ENCODE measurements at places on chromosomes 3 and 15.

DNA sequence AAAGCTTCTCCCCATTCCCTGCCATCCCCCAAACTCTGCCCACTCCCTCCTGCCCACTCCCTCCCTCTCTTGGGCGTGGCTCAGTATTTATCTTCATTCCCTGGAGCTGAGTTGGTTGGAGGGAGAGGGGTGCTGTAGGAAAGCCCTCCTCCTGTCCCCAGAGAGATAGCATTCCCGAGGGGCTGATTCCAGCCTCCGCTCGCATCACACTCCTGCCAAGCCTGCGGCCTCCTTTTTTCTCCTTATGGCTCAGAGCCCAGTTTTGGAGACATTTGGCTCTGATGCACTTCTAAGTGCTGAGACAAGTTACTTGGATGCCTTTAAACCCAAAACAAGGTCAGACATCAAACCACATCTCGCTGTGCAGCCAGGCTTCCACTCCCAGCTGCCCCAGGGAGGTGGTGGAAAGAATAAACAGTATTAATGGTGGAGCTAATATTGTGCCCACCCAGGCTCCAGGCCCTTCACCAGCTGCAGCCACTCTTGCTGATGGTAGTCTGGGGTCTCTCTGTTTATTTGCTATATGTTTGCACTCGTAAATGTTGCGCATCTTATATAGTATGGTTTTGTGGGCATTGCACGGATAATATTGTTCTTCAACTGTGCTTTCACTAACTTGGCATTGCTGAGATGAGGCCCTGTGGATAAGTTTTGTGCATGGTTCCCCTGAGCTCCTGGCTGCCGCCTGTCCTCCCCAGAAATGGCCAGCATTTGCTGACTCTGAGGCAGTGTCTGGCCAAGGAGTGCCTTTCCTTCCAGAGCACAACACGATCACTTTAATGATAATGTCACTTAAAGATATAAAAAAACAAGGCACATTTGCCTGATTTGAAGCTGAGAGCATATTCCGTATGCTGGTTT lies 157.2 kb downstream of the LRRC28 start:
- no peak overlapping the region for H3K27ac ChIP-seq
- H3K27me3 ChIP-seq, result no peaks in the 10 kb centered on the region
- DNase-seq, result no peak
- no peaks in the 10 kb centered on the region for H3K36me3 ChIP-seq
- no peaks in the 10 kb centered on the region for H3K4me1 ChIP-seq
- H3K4me3 ChIP-seq, result no peak overlapping the region

GRCh38 chr15:31461911-31462480 lies 135.4 kb downstream of the KLF13 start:
- no peak for DNase-seq
- no peak overlapping the region for H3K4me3 ChIP-seq
- H3K4me1 ChIP-seq, result peaks cover 15% of the 10 kb centered on the region
- H3K27ac ChIP-seq, result no peak overlapping the region

DNA sequence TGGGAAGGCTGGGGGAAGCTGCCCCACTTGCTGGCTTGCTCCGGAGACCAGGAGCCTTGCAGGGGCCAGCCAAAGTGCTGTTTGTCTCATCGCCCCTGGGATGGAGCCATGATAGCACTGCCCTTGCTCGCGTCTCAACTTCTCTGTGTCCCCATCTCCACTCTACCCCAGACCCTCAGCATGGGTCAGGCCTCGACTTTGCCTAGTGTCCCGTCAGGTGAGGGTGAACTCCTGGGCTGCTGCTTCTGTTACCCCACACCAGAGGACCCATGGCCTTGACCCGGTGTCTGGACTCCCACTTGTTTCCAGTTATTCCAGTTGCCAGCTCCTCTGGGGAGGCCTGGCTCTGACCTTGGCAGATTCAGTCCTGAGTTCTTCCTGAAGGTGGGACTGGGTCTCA lies 36.5 kb upstream of the DUSP7 start:
- no peaks in the 10 kb centered on the region for H3K4me1 ChIP-seq
- no peak overlapping the region for H3K4me3 ChIP-seq
- H3K27ac ChIP-seq, result no peak overlapping the region
- H3K27me3 ChIP-seq, result no peaks in the 10 kb centered on the region
- H3K36me3 ChIP-seq, result no peaks in the 10 kb centered on the region

- no peak for DNase-seq
- no peak overlapping the region for H3K27ac ChIP-seq
- H3K4me3 ChIP-seq, result no peak overlapping the region
- no peaks in the 10 kb centered on the region for H3K36me3 ChIP-seq
Measured at GRCh38 chr3:37768107-37768809, 93.4 kb upstream of the CTDSPL start.

GRCh38 chr3:126556637-126557414 lies 1.9 kb downstream of the C3orf22 start:
- no peak for DNase-seq
- no peak overlapping the region for H3K27ac ChIP-seq
- no peaks in the 10 kb centered on the region for H3K4me1 ChIP-seq

DNA sequence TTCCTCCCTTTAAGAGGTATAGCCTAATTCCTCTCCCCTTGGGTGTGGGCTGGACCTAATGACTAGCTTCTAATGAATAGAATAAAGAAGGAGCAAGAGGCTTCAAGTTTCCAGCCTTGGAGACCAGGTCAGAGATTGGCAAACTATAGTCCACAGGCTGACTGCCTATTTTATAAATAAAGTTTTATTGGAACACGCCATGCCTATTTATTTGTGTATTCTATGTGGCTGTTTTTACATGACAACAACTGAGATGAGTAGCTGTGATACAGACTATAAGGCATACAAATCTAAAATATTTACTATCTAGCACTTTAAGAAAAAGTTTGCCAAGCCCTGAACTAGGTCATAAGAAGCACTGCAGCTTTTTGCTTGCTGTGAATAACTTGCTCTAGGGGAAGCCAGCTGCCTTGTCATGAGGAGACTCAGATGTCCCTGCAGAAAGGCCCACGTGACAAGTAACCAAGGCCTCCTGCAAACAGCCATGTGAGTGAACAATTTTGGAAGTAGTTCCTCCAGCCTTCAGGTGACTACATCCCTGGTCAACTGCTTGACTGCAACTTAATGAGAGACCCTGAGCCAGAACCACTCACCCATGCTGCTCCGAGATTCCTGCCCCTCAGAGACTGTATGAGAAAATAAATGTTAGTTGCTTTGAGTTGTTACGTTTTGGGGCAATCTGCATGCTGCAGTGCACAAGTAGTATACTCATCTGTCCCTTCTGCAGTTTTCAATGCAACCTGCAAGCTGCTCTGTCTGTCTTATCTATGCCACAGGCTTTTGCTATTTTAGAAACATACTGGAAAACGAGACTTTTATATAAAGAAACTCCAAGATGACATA lies 21.1 kb upstream of the MAP3K13 start:
- no peak overlapping the region for H3K27ac ChIP-seq
- peaks cover 19% of the 10 kb centered on the region for H3K4me1 ChIP-seq
- H3K36me3 ChIP-seq, result no peaks in the 10 kb centered on the region
- H3K4me3 ChIP-seq, result no peak overlapping the region

GRCh38 chr3:71488391-71488809 lies 95.1 kb downstream of the FOXP1 start:
- no peaks in the 10 kb centered on the region for H3K36me3 ChIP-seq
- no peak for DNase-seq
- no peaks in the 10 kb centered on the region for H3K27me3 ChIP-seq
- no peak overlapping the region for H3K27ac ChIP-seq
- H3K4me1 ChIP-seq, result no peaks in the 10 kb centered on the region
- no peak overlapping the region for H3K4me3 ChIP-seq

GRCh38 chr15:84684092-84684491 lies 26.1 kb upstream of the NMB start:
- no peak overlapping the region for H3K27ac ChIP-seq
- H3K27me3 ChIP-seq, result no peaks in the 10 kb centered on the region
- peaks cover 5% of the 10 kb centered on the region for H3K36me3 ChIP-seq
- DNase-seq, result no peak
- H3K4me3 ChIP-seq, result no peak overlapping the region

DNA sequence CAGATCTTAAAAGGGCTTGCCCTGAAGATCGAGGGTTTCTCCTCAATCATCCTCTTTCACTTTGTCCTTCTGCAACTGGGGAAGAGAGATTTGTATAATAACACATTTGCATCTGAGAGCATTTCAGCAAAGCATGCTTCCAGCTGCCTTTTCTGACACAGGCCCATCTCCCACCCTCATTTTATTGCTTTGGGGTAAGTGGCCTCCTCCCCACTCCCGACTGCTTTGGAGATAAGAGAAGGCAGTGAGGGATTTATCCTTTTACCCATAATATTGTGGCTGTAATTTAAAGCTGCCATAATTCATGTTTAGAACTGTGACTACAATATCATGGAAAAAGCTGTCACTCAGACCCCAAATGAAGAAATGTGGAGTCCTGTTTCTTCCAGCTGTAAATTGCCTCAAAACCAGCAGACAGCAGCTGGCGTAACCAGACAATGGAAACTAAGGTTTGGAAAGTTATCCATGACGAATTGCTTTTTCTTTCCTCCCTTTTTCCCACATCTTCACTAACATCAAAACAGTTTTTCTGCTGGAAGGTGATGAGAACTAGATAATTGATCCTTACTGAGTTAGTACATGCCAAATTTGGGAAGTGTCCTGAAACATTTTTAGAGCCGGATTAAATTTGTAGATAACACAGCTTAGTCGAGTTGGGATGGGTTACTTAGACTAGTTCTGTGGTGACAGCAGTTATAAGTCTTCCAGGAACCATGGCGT lies 104.2 kb upstream of the PFN2 start:
- peak overlapping the region; percentile 62 for H3K4me3 ChIP-seq
- no peak for DNase-seq
- peaks cover 10% of the 10 kb centered on the region for H3K4me1 ChIP-seq
- no peaks in the 10 kb centered on the region for H3K27me3 ChIP-seq

DNA sequence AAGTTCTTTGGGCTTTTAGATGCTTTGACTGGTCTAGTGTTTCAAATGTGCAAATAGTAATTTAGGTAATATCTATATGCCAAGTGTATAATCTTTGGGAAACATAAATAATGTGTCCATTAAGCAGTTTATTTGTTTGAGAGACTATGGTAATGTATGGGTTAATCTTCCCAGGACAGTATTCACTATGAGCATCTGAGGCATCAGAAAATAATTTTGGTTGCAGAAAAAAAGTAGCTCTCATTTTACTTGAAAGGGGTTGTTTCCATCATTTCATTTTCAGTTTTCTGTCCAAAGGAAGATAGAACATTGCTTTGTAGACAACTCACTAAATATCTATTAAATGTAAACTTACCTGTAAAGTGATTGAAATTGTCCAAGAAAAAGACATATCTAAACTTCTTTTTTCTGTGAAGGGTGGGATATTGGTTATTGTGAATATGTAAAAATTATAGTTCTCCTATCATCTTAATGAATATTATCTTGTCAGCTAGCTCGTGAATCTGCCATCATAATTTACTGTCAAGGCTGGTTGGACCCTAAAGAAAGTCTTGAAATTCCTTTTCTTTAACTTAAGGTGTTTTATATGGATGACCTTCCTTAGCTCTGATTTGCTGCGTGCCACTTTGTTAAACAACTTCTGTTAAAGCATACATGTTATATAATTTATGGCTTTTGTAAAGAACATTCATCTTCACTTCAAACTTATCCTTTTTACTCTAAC lies 108.8 kb downstream of the EPHA3 start:
- DNase-seq, result no peak
- H3K36me3 ChIP-seq, result no peaks in the 10 kb centered on the region
- no peak overlapping the region for H3K27ac ChIP-seq
- no peaks in the 10 kb centered on the region for H3K4me1 ChIP-seq

- peak; percentile 30 for DNase-seq
- no peak overlapping the region for H3K4me3 ChIP-seq
- H3K36me3 ChIP-seq, result no peaks in the 10 kb centered on the region
Measured at GRCh38 chr3:58471025-58471887, 20.6 kb upstream of the KCTD6 start.

DNA sequence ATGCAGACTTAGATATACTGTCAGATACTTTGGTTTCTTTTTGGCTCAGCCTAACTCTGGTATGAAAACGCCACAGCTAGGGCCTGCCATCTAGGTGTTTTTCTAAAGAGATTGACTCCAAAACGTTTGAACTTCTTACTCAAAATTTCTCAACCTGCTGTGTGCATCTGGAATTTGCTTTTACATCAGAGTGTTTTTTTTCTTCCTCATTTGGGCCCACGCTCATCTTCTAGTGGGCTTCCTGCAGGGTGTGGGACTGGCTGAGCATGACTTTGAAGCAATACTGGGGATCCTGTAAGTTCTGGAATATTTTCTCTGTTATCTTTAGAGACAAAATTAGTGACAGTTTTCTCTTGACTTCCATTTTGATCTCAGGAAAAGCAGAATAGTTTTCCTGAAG lies 117.8 kb downstream of the NR1D2 start:
- DNase-seq, result no peak
- no peak overlapping the region for H3K27ac ChIP-seq
- H3K4me1 ChIP-seq, result no peaks in the 10 kb centered on the region
- H3K27me3 ChIP-seq, result no peaks in the 10 kb centered on the region
- H3K36me3 ChIP-seq, result no peaks in the 10 kb centered on the region

DNA sequence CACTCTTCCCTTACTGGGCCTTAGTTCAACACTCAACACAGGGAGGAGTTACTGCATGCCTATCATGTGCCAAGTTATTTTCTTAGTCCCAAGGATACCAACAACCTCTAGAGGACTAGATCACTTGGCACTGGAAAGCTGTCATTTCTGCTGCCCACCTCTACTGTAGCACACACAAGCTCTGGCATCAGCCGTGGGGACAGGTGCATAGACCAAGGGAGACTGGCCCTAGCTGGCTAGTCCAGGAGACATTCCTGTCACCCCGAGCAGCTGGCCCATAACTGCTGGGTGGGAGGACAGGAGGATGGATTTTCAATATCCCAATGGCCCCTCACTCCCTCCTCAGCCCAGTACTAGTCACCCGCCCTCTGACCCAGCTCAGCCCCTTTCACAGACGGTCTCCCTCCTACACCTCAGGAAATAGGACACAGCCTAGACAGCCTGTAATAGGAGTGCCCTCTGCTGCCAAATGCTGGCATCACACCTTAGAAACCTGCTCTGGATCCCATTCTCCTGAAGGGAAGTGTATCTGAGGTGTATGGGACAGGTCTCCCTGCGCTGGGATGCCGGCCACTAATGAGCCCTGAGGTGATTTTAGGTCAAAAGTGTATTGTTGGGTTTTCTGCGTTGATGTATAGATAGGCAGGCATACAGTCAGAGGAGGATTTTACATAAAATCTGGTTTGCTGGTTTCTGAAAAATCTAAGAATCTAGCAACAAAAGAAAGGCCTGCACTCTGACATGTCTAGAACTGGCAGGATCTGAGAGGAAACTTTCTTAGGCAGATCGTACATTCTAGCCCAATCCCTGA lies 3.4 kb upstream of the DZIP1L start:
- no peaks in the 10 kb centered on the region for H3K4me1 ChIP-seq
- no peak overlapping the region for H3K27ac ChIP-seq
- no peak overlapping the region for H3K4me3 ChIP-seq
- H3K27me3 ChIP-seq, result peaks cover 10% of the 10 kb centered on the region
- peak; percentile 50 for DNase-seq

- H3K4me1 ChIP-seq, result peaks cover 37% of the 10 kb centered on the region
- H3K4me3 ChIP-seq, result no peak overlapping the region
- DNase-seq, result no peak
- no peaks in the 10 kb centered on the region for H3K27me3 ChIP-seq
- no peaks in the 10 kb centered on the region for H3K36me3 ChIP-seq
- H3K27ac ChIP-seq, result no peak overlapping the region
Measured at GRCh38 chr3:46989146-46989810, 9.8 kb downstream of the NBEAL2 start.

Measured in MM.1S (cell line).